ENCODE measurements at places on chromosomes 7 and 10.

GRCh38 chr7:30923009-30923773 lies 11.5 kb downstream of the AQP1 start:
- peak; percentile 1 for DNase-seq

DNA sequence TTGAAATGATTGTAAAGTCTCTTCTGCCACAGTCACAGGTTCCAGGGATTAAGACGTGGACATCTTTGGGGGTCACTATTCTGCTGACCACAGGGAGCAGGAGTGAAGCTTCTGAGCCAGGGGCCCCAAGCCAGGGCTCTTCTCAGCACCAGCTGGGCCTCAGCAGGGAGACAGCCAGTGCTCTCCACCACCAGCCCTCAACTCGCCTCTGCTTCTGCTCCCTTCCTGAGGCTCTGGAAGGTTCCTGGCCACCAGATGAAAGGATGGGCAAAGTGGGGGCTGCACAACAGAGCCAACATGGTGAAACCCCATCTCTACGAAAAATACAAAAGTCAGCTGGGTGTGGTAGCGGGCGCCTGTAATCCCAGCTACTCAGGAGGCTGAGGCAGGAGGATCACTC lies 11.2 kb upstream of the CRYGN start:
- no peak for DNase-seq

- no peak for DNase-seq
Observed at GRCh38 chr7:21934808-21935207, 10.9 kb downstream of the CDCA7L start.

DNA sequence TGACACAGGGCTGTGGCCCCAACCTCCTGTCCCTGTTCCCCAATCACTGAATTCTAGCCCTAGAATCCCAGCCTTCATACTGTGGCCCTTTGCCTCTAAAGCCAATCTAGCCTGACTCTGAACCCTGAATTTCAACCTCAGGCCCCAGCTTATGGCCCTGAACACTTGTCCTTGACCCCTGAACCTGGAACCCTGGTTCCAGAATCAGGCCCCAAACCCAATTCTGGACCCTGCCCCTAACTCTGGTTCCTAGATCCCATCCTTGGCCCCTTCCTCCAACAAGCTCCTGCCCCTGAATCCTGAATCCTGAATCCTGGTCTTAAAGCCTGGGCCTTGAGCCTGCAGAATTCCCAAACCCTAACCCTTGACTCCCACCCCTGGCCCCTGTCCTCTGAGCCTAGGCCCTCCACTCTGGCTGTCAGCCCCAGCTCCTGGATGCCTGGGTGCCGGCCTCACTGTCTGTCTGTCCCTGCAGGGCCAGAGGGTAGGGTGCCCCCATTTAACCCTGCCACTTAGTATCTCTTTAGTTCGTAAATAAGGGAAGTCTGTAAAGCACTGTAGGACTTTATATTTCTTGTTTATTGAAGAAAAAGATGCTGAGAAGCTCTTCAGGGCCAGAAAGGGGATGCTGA lies 1.3 kb downstream of the INPP5A start:
- DNase-seq, result no peak

GRCh38 chr7:140051820-140052219 lies 10.9 kb downstream of the PARP12 start:
- DNase-seq, result no peak

DNA sequence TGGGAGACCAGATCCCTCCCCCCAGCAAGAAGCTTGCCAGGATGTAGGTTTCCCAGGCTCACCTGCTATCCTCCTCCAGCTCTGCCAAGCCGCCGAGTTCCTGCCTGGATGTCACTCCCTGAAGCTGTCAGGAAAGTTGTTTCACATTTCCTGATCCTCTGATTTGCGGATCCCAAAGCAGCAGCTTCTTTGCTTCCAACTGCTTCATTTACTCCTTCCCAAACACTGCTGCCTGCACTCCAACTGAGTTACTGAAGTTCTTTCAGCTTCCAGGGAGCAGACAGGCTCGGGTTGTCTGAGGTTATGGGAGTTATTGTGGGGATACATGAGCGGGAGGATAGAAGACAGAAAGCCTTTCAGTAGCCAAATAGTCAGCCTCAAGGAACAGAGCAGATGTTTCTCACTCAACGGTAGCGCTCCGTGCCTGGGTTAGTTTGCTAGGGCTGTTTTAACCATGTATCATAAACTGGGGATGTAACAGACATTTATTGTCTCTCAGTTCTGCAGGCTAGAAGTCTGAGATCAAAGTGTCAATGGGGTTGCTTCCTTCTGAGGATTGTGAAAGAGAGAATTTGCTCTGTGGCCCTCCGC lies 516.0 kb downstream of the REEP3 start:
- DNase-seq, result peak; percentile 33

- DNase-seq, result peak; percentile 33
Observed at GRCh38 chr7:14507617-14508016, 394.9 kb downstream of the DGKB start.

DNA sequence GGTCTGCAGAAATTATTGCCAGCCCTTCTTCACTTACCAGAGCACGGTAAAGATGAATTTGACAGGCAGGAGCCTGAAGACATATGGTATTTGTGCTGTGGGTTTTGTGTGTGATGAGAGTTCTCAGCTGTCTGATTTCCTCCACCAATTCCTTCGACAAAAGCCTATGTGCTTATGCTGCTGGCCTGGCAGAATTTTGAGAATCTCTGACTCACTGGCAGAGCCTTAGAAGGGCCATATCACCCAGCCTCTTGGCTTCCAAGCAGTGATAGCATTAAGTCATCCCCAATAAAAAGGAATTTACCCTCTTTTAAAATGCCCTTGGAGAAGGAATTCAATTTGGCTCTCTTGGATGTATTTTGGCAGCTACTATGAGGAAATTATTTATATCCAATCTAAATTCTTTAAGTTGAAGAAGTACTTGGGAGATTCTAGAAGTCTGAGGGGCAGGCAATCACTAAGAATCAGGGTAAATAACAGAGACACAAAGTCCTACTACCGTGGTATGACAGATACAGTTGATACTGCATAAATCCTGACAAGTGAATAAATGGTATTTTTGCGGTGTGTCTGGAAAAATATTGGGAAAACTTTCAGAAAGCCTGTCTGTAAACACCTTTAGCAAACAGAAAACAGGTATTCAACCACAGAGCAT lies 68.6 kb upstream of the EFCAB10 start:
- no peak for DNase-seq

- no peak for DNase-seq
Observed at GRCh38 chr10:114030140-114030539, 13.5 kb upstream of the ADRB1 start.

GRCh38 chr10:44906486-44906885 lies 4.7 kb upstream of the TMEM72 start:
- DNase-seq, result no peak

GRCh38 chr7:130883928-130884327 lies 149.9 kb upstream of the KLF14 start:
- DNase-seq, result no peak

- DNase-seq, result peak; percentile 65
Observed at GRCh38 chr7:134730411-134730829, 49.0 kb upstream of the CALD1 start.

DNA sequence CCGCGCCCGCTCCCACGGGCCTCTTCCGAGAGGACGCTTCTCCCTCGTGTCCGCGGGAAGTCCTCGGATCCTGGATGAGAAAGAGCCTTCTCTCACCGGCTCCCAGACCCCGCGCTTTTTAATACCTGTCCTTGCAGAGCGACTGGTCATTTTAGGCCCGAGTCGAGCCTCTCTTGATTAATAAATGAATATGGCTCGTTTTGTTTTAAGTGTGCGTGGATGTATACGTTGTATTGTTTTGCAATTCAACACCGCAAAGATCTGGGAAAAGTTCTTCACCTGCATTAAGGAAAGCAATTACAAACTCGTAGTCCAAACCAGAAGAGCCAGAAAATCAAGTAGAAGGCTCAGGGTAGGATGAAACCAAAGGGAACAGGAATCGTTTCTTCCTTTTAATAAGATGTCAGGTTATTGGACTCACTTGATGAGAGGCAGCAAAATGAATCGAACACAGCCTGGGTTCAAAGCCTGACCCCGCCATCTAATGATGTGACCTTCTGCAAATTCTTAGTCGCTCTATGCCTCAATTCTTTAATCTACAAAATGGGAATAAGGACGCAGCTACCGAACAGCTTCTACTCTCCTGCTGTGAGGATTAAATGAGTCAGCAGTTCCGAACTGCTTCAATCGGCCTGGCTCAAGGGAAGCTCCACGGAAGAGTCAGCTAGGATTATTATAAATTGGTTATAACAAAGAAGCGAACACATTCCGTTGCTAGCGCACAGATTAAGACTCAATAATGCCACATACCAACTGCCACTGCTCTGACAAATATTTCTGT lies 277.8 kb upstream of the NEBL start:
- DNase-seq, result peak; percentile 19

GRCh38 chr10:110147961-110148360 lies 59.4 kb upstream of the MXI1 start:
- no peak for DNase-seq
